ENCODE measurements at places on chromosomes 7 and 10.

DNA sequence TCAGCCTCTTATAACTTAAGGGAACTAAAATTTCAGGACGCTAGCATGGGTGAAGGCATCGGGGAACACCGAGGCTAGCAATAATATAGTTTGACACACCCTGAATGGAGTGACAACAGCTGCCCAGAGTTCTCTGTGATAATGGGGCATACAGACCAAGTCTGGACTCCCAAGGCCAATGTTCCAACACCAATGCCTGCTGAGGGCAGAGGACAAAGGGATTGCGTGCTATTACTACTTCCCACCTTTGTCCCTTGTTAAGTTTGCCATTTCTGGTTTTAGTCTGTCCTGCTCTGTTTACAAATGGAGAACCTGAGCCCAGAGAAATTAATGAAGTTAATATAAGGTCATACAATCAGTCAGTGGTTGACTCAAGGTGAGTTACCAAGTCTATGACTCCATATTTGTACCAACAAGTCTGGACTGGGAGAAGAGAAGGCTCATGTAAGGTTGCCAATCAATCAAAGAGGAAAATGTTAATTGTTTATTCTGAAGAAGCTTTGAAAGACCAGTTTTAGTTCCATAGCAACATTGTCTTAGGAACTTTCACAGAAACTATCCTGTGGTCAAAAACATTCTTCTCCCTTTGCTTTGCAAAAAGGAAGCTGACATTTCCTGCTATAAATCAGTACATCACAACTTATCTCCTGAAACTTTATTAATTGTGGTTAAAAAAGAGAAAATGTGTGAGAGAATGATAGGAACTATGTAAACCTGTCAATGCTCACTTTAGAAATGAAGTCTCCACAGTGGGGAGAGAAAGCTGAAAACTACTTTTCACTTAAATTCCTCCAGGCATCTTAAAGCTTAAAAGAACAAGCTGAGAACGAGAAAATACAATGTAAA is 74.5 kb downstream of the CCDC6 start:
- DNase-seq, result no peak

DNA sequence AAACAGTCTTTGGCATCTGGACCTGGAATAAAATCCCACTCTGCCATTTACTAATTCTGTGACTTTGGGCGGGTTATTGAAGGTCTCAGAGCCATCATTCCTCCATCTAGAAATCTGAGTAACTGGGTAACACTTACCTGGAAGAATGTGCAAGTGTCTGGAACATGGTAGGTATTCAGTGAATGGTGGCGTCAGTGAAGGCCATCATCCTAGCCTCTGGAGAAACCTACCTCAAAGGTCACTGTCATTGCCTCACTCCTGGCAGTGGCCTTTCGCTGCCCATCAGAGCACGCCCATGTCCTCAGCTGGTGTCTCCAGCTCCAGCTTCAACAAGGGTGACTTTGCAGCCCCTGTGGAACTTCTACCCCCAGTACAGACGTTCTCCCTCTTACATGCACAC is 4.5 kb downstream of the GAL3ST4 start:
- DNase-seq, result no peak

GRCh38 chr7:154380771-154381170 is 328.6 kb downstream of the DPP6 start:
- DNase-seq, result no peak

DNA sequence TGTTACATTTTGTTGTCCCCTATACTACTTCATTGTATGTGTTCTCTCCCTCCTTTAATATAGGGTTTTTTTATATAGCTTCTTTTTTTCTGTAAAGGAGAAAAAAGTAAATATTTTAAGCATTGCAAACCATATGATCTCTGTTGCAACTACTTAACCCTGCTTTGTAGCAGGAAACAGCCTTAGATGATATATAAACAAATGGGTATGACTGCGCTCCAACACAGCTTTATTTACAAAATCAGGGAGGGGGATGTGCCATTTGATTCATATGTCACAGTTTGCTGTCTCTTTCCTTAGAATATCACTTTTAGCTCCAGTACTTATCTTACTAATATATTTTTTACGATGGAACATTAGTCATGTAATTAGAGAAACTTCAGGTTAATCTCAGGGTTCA is 155.2 kb upstream of the GNAI1 start:
- no peak for DNase-seq

GRCh38 chr10:24891823-24892222 is 60.6 kb downstream of the PRTFDC1 start:
- DNase-seq, result no peak

All from activated CD8-positive, alpha-beta T cell treated with anti-CD3 and anti-CD28 coated beads, Interleukin-2, amount 10 ng/mL, durations not matched to agents 7 days and 5 days (primary cell).